ENCODE measurements at places on chromosomes 7 and 10.

- H3K4me3 ChIP-seq, result peak overlapping the region; percentile 44
- no peak for DNase-seq
- peak overlapping the region; percentile 56 for H3K27ac ChIP-seq
These were observed 31.8 kb downstream of the ZNF467 start for GRCh38 chr7:149741629-149742028.

GRCh38 chr7:5472432-5473315 lies 49.0 kb upstream of the TNRC18 start:
- H3K27me3 ChIP-seq, result no peaks in the 10 kb centered on the region
- H3K4me3 ChIP-seq, result no peak overlapping the region
- H3K27ac ChIP-seq, result no peak overlapping the region
- H3K4me1 ChIP-seq, result no peaks in the 10 kb centered on the region

DNA sequence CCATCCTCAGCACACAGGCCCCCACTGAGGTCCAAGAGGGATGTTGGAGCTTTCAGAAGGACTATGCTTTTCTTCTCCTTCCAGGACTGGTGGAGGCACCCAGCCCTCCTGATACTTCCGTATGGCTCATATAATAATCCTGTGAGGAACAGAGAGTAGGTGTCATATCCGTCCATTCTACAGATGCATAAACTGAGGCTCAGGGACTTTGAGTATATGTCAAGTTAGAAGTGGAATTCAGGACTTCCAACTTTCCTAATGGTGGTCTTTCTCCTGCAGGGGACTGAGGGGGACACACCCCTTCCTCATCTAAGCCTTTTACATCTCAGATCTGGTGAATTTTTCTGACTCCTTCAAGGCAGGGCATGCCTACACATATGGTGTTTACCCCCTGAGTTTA lies 153.7 kb downstream of the RPS24 start:
- DNase-seq, result no peak
- H3K36me3 ChIP-seq, result no peaks in the 10 kb centered on the region
- no peak overlapping the region for H3K4me3 ChIP-seq
- no peaks in the 10 kb centered on the region for H3K4me1 ChIP-seq
- no peak overlapping the region for H3K27ac ChIP-seq
- H3K27me3 ChIP-seq, result no peaks in the 10 kb centered on the region

DNA sequence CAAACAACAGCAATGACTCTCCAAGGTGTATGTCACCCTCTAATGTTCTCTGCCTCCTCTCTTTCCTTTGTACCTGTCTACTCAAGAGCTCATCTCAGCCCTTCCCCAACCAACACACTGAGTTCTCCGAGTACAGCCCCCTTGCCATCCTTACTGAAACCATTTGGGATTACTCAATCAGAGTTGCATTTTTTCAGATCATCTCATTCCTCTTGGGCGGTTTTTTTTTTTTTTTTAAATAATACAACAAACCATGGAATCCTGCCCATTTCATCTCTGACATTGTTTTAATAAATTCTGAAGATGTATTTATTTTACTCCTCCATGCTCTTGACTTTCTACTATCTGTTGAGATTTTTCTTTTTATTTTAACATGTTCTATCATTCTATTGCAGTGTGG lies 4.2 kb upstream of the CREB3L2 start:
- no peak overlapping the region for H3K27ac ChIP-seq
- no peaks in the 10 kb centered on the region for H3K27me3 ChIP-seq
- H3K4me3 ChIP-seq, result no peak overlapping the region
- no peaks in the 10 kb centered on the region for H3K36me3 ChIP-seq
- H3K4me1 ChIP-seq, result peaks cover 3% of the 10 kb centered on the region
- no peak for DNase-seq

DNA sequence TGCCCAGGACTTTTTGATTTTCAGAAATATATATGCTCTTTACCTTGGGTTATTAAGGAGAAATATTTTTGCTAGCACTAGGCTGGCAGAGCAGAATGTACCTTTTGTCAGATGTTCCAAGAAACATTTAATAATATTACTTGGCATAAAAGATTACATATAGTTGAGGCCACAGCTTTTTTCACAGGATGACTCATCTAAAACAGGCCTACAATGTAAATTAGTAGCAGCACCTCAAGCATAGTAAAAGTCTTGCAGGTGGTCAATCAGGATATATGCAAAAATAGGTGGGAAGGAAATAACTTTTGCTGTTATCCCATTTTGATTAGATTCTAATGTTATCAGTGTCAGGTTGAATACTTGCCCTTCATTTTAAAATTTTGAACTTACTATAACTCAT lies 14.9 kb upstream of the ITGB1 start:
- peak overlapping the region; percentile 100 for H3K27ac ChIP-seq
- H3K4me1 ChIP-seq, result peaks cover 34% of the 10 kb centered on the region
- no peaks in the 10 kb centered on the region for H3K27me3 ChIP-seq
- DNase-seq, result no peak

DNA sequence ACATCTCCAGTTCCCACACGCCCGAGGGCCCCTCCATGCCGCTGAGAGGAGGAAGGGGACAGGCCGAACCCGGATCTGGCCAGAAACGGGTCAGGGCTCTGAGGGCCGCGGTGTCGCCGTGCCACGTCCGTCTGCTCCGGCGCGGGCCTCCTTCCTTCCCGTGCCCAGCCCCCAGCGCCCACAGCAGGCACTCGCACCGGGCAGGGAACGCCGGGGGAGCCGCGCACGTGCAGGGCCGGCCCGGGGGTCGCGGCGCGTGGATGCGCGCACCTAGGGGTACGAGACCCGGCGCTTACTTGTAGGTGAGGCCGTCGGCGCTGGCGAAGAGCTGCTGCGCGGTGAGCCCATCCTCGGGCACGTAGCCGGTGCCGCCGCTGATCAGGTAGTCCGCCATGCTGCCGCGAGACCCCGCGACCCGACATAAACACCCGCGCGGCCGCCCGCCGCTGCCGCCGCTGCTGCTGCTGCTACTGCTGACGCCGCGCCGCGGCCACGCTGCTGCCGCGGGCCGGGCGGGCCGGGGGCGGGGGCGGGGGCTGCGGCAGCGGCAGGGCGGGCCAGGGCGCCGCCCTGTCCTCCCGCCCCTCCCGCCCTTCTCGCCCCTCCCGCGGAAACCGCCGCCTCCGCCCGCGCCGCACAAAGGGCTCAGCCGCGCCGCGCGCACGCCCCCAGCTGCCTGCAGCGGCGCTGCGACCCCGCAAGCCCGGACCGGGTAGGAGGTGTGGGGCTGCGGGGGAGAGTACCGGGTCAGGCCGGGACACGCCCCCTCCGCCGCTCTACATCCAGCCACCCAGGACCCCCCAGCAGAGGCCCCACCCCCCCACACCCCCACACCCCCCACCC lies 4.1 kb downstream of the IMPDH1 start:
- no peaks in the 10 kb centered on the region for H3K27me3 ChIP-seq
- no peak for DNase-seq
- peak overlapping the region; percentile 62 for H3K4me3 ChIP-seq
- no peaks in the 10 kb centered on the region for H3K36me3 ChIP-seq
- peak overlapping the region; percentile 82 for H3K27ac ChIP-seq
- peaks cover 35% of the 10 kb centered on the region for H3K4me1 ChIP-seq

DNA sequence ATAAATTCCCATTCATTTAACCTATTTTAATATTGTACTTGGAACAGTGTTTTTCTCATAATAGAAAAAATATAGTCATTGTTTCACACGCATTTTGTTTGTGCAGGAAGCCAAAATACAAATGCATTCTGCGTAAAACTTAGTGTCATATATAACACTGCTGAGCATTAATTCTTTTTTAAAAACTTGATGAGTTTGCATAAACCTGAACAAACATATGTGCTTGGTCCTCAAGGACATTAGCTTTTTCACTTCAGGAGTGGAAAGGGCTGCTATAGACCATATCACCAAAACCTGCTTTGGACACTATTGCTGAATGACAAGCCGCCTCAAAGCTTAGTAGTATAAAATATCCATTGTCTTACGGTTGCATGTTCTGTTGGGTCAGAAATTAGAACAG lies 101.6 kb upstream of the PRR15 start:
- peaks cover 26% of the 10 kb centered on the region for H3K27me3 ChIP-seq
- H3K36me3 ChIP-seq, result no peaks in the 10 kb centered on the region
- no peak overlapping the region for H3K27ac ChIP-seq

- H3K4me1 ChIP-seq, result no peaks in the 10 kb centered on the region
- H3K4me3 ChIP-seq, result no peak overlapping the region
- no peaks in the 10 kb centered on the region for H3K36me3 ChIP-seq
- no peaks in the 10 kb centered on the region for H3K27me3 ChIP-seq
- no peak for DNase-seq
These were observed 53.7 kb downstream of the HACD1 start for GRCh38 chr10:17563452-17563851.

- no peak for DNase-seq
- H3K36me3 ChIP-seq, result no peaks in the 10 kb centered on the region
- no peak overlapping the region for H3K4me3 ChIP-seq
- no peaks in the 10 kb centered on the region for H3K4me1 ChIP-seq
- no peak overlapping the region for H3K27ac ChIP-seq
- no peaks in the 10 kb centered on the region for H3K27me3 ChIP-seq
These were observed 10.8 kb upstream of the PVRIG start for GRCh38 chr7:100208911-100209408.

DNA sequence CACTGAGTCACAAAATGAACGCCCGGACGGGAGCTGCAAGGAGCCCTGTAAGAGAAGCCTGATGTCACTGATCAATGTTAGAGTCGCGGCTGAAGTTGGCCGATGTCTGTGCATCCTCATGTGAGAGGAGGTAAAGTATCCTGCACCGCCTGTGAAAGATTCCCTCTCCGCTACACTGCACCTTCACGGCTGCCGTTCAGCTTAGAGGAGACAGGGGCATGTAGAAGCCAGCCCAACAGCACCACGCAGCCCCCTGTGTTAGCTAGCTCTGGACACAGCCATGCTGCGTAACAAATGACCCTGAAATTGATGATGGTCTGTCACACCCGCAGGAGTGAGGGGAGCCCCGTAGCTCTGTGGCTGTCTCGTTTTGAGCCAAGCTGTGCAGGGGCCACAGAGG lies 81.5 kb upstream of the DIP2C start:
- H3K36me3 ChIP-seq, result no peaks in the 10 kb centered on the region
- no peak overlapping the region for H3K4me3 ChIP-seq
- DNase-seq, result no peak
- H3K27me3 ChIP-seq, result no peaks in the 10 kb centered on the region

DNA sequence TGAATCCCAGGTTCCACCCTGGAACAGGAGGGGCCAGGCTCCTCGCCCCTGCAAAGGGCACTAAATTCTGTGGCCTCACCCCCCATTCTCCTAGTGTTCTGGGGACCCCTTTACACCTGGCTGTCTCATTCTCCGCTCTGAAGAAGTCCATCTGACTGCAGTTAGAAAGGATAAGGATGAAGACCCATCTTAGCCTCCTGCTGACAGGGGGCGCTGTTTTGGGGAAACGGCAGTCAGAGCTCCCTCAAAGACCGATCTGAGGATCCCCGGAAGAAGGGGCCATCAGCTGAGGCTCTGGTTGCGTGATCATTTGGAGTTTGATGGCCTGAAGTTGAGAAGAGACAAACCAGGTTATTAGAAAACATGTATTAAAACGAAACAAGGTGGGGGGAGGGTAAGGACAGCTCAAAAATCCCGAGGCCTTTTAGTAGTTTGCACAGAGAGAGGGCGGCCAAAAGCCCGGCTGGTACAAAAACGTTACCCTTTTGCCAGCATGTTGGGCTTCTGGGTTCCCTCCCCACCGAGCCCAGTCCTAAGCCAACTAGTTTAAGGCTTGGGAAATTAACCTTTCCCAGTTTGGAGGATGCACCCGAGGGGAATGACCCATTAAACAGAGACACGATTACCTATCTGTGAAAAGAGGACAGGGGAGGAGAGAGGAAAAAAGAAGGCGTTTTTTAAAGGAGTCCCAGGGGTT lies 102.8 kb downstream of the CHN2 start:
- no peaks in the 10 kb centered on the region for H3K4me1 ChIP-seq
- no peak overlapping the region for H3K4me3 ChIP-seq
- H3K27me3 ChIP-seq, result no peaks in the 10 kb centered on the region

GRCh38 chr7:347644-348479 lies 57.9 kb downstream of the FOXL3 start:
- no peak overlapping the region for H3K4me3 ChIP-seq
- peaks cover 9% of the 10 kb centered on the region for H3K4me1 ChIP-seq
- DNase-seq, result no peak
- no peaks in the 10 kb centered on the region for H3K36me3 ChIP-seq
- H3K27ac ChIP-seq, result no peak overlapping the region

DNA sequence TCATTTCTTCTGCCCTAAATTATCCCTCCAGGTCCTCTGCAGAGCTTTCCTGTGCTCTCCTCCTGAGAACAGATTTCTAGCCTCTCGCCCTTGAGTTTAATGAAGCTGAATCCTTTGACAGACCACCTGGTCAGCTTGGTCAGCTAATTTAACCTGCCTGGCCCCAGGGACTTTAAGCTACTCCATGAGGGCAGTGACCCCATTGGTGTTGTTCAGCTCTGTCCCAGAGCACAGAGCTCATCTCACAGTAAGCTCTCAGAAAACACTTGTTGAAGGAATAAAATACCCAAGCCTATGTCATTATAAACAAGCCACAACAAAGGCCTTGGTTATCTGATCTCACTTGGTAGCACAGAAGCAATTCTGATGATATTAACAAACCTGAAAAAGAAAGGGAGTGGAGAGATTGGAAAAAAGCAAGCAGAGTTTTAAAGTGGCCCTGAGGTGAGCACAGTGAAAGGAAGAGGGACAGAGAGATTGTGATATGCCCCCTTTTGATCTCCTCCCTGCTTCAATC lies 24.4 kb downstream of the SLC26A4 start:
- H3K4me3 ChIP-seq, result no peak overlapping the region
- H3K27me3 ChIP-seq, result no peaks in the 10 kb centered on the region
- no peaks in the 10 kb centered on the region for H3K4me1 ChIP-seq

- peaks cover 49% of the 10 kb centered on the region for H3K4me1 ChIP-seq
- H3K36me3 ChIP-seq, result no peaks in the 10 kb centered on the region
- H3K27me3 ChIP-seq, result no peaks in the 10 kb centered on the region
- peak; percentile 95 for DNase-seq
These were observed 294.7 kb upstream of the PITRM1 start for GRCh38 chr10:3467052-3467951.

DNA sequence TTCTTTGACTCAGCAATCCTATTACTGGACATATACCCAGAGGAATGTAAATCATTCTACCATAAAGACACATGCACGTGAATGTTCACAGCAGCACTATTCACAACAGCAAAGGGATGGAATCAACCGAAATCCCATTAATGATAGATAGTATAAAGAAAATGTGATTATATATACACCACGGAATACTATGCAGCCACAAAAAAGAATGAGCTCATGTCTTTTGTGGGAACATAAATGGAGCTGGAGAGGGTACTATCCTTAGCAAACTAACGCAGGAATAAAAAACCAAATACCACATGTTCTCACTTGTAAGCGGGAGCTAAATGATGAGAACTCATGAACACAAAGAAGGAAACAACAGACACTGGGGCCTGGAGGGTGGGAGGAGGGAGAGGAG lies 201.9 kb downstream of the DNAJC1 start:
- no peaks in the 10 kb centered on the region for H3K4me1 ChIP-seq
- no peaks in the 10 kb centered on the region for H3K36me3 ChIP-seq
- H3K27me3 ChIP-seq, result no peaks in the 10 kb centered on the region
- no peak for DNase-seq
- no peak overlapping the region for H3K27ac ChIP-seq

DNA sequence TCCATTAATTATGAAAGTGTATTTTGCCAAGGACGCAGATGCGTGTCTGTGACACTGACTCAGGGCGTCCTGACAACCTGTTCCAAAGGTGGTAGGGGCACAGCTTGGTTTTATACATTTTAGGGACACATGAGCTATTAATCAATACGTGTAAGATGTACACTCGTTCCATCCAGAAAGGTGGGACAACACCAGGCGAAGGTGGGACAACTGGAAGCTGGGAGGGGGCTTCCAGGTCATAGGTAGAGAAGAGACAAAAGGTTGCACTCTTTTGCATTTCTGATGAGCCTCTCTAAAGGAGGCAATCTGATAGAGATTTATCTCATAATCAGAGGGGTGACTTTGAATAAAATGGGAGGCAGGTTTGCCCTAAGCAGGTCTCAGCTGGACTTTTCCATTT lies 82.7 kb upstream of the ZNF746 start:
- no peak overlapping the region for H3K27ac ChIP-seq
- H3K27me3 ChIP-seq, result no peaks in the 10 kb centered on the region
- no peak for DNase-seq

Measured in Panc1 (cell line).